Stimulated activated CD4-positive, alpha-beta T cell treated with anti-CD3 and anti-CD28 coated beads, Interleukin-12 subunit alpha, Interleukin-12 subunit beta, amount 100 ng/mL, for 4 hours (primary cell): ENCODE measurements at places on chromosomes 3 and 15.

DNA sequence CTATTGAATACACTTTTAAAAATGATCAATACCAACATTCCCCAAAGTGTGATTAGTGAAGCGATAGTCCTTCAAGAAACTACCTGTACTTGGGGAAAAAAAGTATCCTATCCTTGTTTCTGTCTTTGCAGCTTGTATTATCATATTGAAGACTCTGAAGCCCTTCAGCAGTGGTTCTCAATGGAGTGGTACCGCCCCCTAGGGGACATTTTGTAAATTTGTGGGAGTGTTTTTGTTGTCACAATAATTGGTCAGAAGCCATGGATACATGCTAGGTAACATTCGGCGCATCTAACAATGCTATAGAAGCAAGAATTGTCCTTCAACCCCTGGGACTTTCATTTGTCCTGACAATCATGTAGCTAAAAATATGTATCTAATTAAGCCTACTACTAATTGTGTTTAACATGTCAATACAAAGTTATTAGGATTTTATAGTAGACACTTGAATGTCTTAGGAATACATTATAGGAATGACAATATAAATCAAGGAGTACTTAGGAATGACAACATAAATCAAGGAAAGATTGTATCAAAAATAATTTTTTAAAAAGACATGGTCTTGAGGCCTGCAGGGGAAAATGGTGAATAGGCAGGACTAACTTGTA lies 53.7 kb downstream of the NMD3 start:
- no peak for DNase-seq

DNA sequence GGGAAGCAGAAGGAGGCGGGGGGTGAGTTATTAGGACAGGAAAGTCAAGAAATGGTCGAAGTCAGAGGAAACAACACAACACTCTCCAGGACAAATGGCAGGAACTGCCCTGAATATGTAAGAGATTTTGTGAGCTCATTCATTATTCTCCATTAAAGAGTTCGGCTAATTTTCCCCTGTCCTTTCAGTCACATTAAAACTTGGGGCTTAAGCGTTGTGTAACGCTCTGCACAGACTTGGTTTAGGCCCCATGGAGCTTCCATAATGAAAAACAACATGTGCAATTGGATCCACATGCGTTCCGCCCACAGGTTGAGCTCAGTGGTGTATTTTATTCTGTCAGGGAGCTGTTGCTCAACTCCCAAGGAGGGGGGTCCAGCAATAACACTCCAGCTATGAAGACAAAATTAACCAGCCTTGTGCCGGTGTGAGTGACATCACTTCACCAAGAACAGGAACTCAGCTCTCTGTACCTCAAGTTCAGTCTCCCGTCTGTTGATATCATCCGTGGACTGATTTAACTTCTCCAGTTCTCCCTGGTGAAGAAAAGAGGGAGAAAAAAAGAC lies 2.3 kb downstream of the SH3BP5 start:
- no peak for DNase-seq

- DNase-seq: no peak
Observed at GRCh38 chr3:48957006-48957705, 32.9 kb upstream of the P4HTM start.

- no peak for DNase-seq
Observed at GRCh38 chr3:183214277-183214612, 38.8 kb upstream of the B3GNT5 start.

GRCh38 chr3:143321058-143321769 lies 201.6 kb downstream of the CHST2 start:
- DNase-seq: no peak

GRCh38 chr3:29649815-29650547 lies 369.1 kb downstream of the RBMS3 start:
- no peak for DNase-seq

GRCh38 chr15:85757073-85757938 lies 37.4 kb downstream of the KLHL25 start:
- no peak for DNase-seq
